Stimulated activated CD4-positive, alpha-beta T cell treated with anti-CD3 and anti-CD28 coated beads, Interleukin-12 subunit alpha, Interleukin-12 subunit beta, amount 100 ng/mL, for 4 hours (primary cell): ENCODE measurements at places on chromosomes 12 and 14.

DNA sequence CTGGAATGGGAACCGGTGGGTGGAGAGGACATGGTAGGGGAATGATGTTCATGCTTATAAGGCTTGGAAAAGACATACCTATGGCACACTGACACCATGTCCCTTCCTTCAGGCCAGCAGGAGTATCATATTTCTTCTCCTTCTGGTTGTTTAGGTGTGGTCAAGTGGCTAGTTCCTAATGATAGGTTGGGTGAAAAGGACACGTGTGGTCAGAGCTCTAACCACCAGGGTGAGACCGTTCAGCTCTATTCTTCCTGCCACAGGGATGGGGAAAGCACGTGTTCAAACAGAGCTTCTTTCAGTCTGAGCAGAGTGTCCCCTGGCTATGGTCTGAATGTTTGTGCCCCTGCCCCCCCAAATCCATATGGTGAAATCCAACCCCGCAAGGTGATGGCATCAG lies 209.1 kb downstream of the PAX9 start:
- no peak for DNase-seq

GRCh38 chr12:81340910-81341309 lies 263.0 kb downstream of the ACSS3 start:
- DNase-seq = no peak

- DNase-seq = no peak
Measured at GRCh38 chr12:49546481-49546880, 7.7 kb downstream of the KCNH3 start.

GRCh38 chr12:6084969-6085450 lies 39.5 kb downstream of the VWF start:
- no peak for DNase-seq

GRCh38 chr14:35366056-35366451 lies 38.5 kb downstream of the NFKBIA start:
- no peak for DNase-seq

DNA sequence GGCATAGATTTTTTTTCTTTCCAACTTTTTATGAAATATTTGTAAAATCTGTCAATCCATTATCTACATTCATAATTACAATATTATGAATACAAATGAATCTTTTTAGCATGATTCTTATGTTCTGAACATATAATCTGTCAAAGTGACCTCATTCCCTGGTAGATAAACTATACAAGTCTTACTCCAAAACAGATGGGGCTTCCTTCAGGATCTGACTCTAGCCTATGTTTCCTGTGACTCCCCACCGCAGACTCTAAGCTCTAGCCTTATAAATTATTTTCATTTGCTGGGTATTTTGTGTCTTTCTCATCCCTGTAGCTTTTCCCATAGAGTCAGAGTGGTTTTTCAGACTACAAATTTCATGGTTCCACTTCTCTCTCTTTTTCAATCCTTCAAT lies 202.1 kb upstream of the KITLG start:
- no peak for DNase-seq

GRCh38 chr14:50928002-50928635 lies 16.2 kb downstream of the PYGL start:
- DNase-seq = no peak

DNA sequence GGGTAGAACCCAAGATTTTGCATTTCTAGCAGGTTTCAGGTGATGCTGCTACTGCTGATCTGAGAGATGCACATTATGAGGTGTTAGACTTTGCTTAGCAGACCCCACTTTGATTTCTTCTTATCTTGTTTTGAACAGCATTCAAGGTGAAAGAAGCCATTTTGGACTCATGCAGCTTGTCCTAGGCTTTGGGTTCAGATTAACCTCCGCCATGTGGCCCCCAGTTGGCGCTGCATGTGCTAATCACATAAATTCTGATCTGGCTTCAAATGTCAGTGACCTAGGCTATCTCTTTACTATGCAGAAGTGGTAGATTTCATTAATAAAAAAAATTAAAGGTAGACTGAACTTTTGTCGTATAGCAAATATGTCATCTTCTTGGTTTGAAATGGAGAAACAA lies 89.8 kb upstream of the DYRK2 start:
- DNase-seq = no peak

DNA sequence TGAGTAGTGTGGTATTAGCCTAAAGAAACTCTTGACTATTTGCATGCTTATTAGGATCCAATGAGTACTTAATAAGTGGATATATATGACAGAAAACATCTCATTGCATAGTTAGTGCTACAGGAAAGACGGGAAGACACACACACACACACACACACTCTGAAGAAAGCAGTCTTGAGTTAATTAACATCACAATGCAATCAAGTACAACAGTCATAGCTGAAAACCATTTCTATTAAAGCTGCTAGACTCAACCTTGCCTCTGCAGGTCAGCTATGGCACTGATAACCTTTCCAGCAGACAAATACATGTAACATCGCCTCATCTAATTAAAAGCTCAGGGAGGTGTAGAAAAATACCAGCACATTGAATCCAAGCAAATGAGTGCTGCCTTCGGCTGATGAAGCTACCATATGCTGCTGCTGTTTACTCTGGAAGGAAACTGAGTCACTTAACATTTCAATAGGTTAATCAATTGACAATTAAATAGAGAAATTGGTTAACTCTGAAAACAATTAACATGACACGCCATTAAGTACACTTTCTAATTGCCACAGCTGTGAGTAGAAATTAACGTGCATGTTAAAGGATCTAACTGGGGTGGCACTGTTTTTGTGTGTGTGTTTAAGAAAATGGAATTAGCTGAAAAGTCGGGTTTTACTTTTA lies 93.2 kb upstream of the OTX2 start:
- no peak for DNase-seq

- DNase-seq = no peak
Measured at GRCh38 chr12:67413577-67413976, 144.4 kb downstream of the CAND1 start.

GRCh38 chr12:91482231-91482630 lies 299.6 kb upstream of the DCN start:
- no peak for DNase-seq

- DNase-seq = no peak
Measured at GRCh38 chr12:108307006-108307405, 32.1 kb downstream of the CMKLR1 start.
